Dermis microvascular lymphatic vessel endothelial cell (primary cell): ENCODE measurements at places on chromosomes 12 and 14. TPM values are rescaled to one million over a fixed set of nuclear protein-coding genes. Genes with fewer than 3 reads are reported as not detected.
A peak's percentile ranks its signal among the peaks of the same experiment; 100 is the strongest.

DNA sequence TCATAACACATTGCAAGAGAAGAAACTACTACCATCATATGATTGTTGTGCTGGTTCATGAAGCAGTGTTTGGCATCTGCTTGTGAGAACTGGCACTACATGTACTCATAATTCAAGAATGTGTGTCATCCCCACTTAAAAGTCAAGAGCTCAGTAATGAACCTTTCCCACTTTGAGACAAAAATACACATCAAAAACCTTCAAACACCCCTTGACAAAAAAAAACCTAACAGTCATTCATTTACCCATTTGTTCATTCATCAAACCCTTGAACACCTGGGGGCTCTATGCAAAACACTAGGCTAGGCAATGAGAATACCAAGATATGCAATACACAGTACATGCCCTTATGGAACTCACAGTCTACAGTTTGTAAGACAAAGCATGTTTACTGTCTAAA lies 40.0 kb downstream of the KIF21A start:
- no peak for DNase-seq

DNA sequence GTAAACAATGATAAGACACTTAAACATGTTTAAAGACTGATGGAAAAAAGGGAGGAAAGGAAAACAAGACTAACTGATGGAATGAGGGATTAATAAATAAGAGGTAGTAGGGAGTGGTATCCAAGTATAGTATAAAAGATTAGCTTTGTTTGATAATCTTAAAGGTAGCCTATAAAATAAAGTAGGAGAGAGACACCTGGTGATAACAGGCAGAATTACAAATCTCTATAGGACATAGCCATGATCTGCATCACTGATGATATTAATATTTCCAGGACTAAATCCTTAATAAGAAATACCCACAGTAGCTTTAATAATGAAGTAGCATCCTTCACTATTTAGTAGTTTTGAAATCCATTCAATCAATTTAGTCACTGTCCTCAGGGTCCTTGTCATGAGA lies 30.4 kb downstream of the DLGAP5 start:
- peak; percentile 59 for DNase-seq

DNA sequence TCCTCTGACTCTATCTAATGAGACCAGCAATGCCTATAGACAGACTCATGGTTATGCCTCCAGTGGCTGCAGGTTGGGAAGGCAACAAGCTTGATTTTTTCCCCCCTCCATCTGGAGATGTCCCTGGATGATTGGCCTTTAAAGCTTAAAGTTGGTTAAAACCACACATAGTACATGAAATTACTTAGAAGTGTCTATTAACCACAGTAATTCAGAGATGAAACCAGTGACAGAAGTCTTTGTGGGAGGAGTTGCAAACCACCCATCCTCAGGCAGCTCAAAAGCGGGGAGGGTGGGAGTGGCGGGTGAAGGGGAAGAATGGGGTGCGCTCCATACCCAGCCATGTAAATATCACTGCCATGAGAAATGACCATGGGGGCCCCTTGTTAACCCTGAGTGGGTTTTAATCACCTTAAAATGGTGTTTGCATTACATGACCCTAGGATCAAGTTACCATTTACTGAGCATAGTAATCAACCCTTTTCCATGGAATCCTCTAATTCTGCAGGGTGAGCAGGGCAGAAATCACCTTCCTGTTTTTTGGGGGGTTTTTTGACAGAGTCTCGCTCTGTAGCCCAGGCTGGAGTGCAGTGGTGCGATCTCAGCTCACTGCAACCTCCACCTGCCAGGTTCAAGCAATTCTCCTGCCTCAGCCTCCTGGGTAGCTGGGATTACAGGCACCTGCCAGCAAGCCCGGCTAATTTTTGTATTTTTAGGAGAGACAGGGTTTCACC lies 133.5 kb downstream of the FOXN3 start:
- DNase-seq = no peak

DNA sequence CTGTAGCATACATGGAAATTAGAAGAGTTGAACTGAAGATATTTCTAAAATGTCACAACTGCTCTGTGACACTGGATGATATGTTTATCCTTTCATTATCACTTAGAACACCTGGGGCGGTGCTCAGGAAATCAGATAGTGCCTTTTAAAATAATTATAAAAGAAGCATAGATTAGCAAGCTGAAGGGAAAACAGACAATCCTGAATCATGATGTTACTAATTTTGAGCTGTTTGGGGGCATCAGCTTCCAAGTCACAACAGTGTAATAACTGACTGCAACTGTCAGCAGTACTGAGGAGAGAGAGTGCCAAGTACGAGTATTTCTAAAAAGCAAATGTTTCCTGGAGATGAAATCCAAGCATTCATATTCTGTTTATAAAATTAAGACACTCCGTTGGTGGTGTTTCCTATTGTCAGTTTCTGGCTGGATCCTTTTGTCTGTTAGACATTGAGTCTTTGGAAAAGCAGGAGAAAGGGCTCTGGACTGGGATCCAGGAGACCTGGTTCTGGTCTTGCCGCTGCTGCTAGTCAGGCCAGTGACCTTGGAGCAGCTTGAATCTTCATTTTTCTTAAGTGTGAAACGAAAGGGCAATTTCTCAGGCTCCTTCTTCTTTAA lies 380.1 kb downstream of the EGLN3 start:
- peak; percentile 64 for DNase-seq

DNA sequence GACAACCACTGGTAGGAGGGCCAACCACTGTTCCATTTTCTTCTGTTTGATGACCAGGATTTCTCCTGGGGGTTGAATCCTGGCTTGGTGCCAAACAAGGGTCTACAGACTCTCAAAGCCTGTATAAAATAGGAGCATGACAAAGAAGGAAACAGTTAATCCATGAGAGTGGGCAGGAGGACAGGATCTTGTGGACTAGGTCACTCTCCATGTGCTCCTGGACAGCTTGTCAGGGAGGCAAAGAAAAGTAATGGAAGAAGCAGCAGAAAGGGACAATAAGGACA lies 243.7 kb downstream of the AKAP6 start:
- DNase-seq = no peak

GRCh38 chr12:114710151-114710550 lies 26.2 kb upstream of the TBX3 start:
- DNase-seq = no peak

- DNase-seq = no peak
Observed at GRCh38 chr12:18402872-18403611, 141.7 kb downstream of the PIK3C2G start.

- no peak for DNase-seq
Observed at GRCh38 chr12:53093777-53094393, 3.6 kb upstream of the IGFBP6 start.

DNA sequence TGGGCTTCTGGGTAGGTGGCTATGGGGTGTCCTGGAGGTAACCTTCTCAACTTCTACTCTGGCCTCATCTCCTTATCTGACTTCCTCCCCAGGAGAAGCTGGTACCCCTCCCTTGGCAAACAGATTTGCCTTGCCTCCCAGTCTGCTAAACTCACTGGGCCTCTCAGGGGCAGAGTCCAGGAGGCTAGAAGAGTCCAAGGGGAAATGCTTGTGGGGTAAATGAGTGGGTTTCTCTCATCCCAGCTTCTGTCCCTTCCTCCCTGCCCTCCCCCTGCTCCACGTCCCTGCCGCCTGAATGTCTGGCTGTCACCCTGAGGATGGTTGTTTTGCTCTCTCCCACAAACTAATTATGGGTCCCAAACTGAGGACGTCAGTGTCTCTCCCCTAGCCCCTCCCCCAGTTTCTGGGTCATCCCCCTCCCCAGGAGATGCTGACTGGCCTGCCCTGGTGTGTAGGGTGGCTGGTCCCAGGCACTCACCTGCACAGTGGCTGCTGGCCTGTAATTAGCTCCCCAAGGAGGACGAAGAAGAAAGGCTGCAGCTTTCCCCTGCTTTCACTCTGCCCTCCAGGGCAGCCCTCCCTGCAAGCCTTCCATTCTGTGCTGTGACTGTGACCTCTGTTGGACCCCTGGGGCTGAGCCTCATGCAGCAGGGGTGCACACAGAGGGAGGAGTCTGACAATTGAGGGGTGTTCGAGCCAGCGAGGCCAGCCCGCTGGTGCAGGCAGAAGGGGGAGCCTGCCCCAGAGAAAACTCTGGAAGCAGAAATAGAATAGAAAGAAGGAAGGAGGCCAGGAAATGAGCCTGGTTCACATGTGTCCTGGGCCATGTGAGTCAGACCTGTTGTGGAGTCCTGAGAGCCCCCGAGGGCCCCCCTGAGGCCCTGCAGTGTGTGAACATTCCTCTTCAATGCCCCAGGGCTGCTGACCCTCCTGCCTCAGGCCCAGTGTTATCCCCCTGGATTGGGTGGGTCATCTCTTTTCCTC lies at the start of gene LRP1-AS:
Gene LRP1-AS, minus strand, starts transcription at position 659 of the 984 bp plus-strand sequence.
- DNase-seq = peak; percentile 45

GRCh38 chr12:100593490-100593889 lies 20.0 kb downstream of the GAS2L3 start:
- no peak for DNase-seq

DNA sequence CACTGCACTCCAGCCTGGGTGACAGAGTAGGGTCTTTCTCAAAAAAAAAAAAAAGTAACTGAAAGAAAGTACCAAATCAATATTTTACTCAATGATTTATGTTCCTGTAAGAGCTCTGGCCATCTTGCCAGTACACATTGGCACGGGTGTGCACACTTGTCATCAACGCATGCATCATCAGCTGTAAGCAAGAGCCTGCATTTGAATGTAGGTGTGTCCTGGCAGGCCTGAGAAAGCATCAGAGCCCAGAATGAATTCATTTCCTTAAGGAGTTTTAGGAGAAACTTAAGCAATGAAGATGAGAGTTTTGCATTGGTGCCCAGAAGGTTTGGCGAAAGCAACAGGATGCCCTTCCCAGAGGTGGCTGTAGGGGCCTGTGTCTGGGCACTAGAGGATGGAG lies 88.5 kb upstream of the FZD10 start:
- DNase-seq = no peak

GRCh38 chr12:92890601-92891106 lies 38.4 kb downstream of the EEA1 start:
- DNase-seq = no peak

- DNase-seq = no peak
Observed at GRCh38 chr14:101507836-101508150, 53.5 kb upstream of the DIO3 start.

Gene DNAJC22
- 0.51 and 1.9 TPM in 2 replicates for total RNA-seq

Gene PIWIL1
- total RNA-seq = under 0.01 TPM in 1 of 2 replicates, not detected in the other

Gene KLHDC1
- total RNA-seq = 0.90 and 1.5 TPM in 2 replicates

Gene TMEM132C
- total RNA-seq = not detected in 2 replicates

Gene P2RX7
- 3.9 and 6.4 TPM in 2 replicates for total RNA-seq

Gene SRRM4
- not detected in 2 replicates for total RNA-seq
